ENCODE measurements at places on chromosomes 16 and 17. TPM values are rescaled to one million over a fixed set of nuclear protein-coding genes. Genes with fewer than 3 reads are reported as not detected.

Gene TNP2
- not detected for total RNA-seq

- peak; percentile 46 for DNase-seq
These were observed at the start of gene TLCD1 for GRCh38 chr17:28726226-28726626. TLCD1 (minus strand) TSS chr17:28726233; CDS start chr17:28726097, 136 bp downstream.

Gene PPP1R1B
- not detected for total RNA-seq

GRCh38 chr16:58331024-58331707 is 36.3 kb upstream of the PRSS54 start:
- DNase-seq: no peak

GRCh38 chr16:12067714-12068401 is 91.3 kb downstream of the SNX29 start:
- DNase-seq: no peak

Gene KRT20
- total RNA-seq: not detected

DNA sequence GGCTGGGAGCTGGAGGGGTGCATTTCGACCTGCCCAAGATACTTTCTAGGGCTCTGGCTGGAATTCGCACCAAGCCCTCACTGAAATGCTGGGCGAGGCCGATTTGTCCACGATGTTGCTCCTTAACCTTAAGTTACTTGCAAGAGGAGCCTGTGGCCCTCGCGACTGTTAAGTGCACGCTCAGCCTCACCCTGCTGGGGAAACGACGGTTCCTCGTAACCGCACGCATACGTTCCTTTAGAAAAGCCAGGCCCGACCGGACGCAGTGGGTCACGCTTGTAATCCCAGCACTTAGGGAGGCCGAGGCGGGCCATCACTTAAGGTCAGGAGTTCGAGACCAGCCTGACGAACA is 607 bp upstream of the NCOR1 start:
- no peak for DNase-seq

- no peak for DNase-seq
These were observed 15.2 kb upstream of the MTSS2 start for GRCh38 chr16:70701036-70701435.

- no peak for DNase-seq
These were observed 7.7 kb downstream of the NSRP1 start for GRCh38 chr17:30124273-30124796.

GRCh38 chr17:6714315-6714874 is 1.2 kb upstream of the SLC13A5 start:
- DNase-seq: no peak

DNA sequence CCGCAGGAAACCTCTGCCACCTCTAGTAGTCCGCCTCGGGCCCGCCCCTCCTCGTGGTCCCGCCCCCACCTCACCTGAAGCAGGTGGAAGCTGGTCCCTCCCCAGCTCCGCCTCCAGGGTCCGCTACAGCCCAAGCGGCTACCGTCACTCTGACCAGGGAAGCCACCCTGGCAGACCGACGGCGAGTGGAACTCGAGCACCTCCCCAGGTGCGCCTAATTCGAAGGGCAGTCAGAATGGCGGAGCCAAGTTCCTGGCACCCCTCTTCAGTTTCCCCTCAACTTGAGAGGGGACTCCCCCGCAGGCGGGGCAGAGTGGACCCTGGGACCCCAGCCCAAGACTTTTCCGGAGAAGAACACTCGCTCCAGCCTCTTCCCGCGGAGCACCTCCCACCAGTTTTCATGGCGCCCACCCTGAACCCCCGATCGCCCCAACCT is 507 bp downstream of the FHOD1 start:
- DNase-seq: peak; percentile 41

GRCh38 chr16:10878644-10879501 is 1.9 kb downstream of the CIITA start:
- DNase-seq: no peak

Gene NPIPA2
- 2.9 TPM for total RNA-seq

DNA sequence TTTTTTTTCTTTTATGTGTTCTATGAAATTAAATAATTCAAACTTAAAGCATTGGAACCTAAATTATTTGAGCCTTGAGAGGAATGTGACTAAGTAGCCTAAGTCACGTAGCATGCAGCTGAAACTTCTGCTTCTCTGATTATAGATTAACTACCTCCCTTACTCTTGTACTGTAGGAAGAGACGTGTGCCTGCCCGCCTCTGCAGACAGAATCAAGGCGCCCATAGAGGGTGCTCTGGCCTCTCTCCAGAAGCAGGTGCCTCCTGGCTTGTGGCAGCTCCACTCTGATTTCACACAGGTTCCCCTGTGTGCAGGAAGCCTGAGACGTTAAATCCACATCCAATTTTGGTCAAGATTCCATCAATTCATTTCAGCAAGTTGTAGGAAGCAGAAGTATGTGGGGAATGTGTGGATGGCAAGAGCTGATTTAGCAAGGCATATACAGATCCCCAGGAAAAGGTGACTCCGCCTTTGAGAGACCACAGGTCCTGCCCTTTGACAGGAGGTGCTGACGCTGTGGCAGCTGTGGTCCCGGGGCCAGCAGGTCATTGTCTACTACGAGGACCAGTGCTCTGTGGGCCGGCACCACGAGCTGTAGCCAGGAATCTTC is 1418.8 kb downstream of the CDH11 start:
- no peak for DNase-seq

Measured in T-cell (primary cell).